ENCODE measurements at places on chromosomes 16 and 17. TPM values are rescaled to one million over a fixed set of nuclear protein-coding genes. Genes with fewer than 3 reads are reported as not detected.

DNA sequence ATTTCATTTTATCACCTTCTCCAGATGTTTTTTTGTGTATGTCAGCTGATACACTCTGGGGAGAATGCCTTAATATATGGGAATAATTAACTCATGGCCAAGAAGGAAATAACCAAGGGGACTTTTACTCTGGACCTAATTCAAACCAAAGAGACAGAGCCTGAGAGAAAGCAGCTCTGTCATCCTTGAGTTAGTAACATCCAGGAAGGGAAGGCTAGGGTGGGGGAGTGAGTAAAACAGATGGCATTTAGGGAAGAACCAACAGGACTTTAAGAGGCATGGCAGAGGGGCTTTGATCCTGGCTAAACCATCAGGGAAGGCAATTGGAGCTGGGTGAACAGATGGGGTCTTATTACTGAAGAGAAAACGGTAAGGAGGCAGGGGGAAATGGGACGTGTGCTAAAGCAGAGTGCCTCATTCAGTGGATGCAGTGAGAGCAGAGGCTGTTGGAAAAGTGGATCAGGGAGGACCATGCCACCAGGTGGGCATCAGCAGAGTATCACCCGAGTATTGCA lies 2.5 kb upstream of the SMPD3 start:
- H3K27me3 ChIP-seq, result no peaks in the 10 kb centered on the region
- DNase-seq, result no peak
- H3K36me3 ChIP-seq, result no peaks in the 10 kb centered on the region
- no peak overlapping the region for H3K27ac ChIP-seq

- no peak overlapping the region for H3K27ac ChIP-seq
- no peaks in the 10 kb centered on the region for H3K36me3 ChIP-seq
- H3K4me1 ChIP-seq, result peaks cover 4% of the 10 kb centered on the region
- H3K4me3 ChIP-seq, result no peak overlapping the region
- DNase-seq, result peak; percentile 22
Observed at GRCh38 chr17:48814504-48814903, 2.5 kb downstream of the TTLL6 start.

- DNase-seq, result peak; percentile 46
- peak overlapping the region; percentile 64 for H3K27ac ChIP-seq
- H3K4me1 ChIP-seq, result peaks cover 9% of the 10 kb centered on the region
- H3K36me3 ChIP-seq, result no peaks in the 10 kb centered on the region
- no peaks in the 10 kb centered on the region for H3K27me3 ChIP-seq
Observed at GRCh38 chr17:2259769-2260536, 43.6 kb downstream of the SMG6 start.

PCTP gene
- total RNA-seq, result 1.8 TPM

DNA sequence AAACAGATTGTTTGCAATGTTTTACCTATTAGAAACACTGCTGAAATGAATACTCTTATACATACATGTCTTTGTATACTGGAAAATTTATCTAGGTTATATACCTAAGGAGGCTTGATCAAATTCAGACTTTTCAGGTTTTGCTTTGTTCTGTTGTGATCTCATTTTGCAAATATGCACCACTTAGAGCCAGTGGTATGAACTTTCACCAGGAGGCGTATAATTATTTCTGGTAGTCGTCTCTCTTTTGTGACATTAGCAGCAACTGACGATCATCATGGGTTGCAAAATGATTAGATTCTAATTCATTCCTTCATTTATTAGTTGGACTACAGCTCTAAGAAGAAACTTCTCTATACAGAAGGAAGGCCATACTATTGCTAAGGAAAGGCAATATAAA lies 26.9 kb downstream of the AP1G1 start:
- no peaks in the 10 kb centered on the region for H3K27me3 ChIP-seq
- no peak overlapping the region for H3K4me3 ChIP-seq
- H3K27ac ChIP-seq, result no peak overlapping the region
- no peaks in the 10 kb centered on the region for H3K4me1 ChIP-seq

QRICH2 gene
- total RNA-seq, result 4.1 TPM

DNA sequence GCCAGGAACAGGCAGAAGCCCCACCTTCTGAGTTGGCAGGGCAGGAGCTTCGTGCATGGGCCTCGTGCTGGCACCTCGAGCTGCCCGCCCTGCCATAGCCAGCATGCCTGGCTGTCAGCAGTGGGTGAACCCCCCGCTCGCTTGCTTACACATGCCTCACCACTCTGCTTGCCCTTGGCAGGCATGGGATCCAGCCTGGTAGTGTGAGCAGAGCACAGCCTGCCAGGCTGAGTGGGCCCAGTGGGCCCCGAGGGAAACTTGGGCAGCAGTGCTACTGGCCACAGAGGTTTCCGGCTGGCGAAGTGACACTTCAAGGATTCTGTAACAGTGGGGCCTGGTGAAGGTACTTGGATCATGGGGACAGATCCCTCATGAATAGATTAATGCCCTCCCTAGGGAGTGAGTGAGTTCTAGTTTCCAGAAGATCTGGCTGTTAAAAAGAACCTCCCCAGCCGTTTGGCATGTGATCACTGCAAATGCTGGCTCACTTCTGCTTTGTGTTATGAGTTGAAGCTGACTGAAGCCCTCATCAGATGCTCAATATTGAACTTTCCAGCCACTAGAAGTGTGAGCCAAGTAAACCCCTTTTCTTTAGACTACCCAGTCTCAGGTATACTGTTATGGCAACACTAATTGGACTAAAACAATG lies 114.7 kb downstream of the BCAS3 start:
- H3K27me3 ChIP-seq, result no peaks in the 10 kb centered on the region
- H3K4me1 ChIP-seq, result no peaks in the 10 kb centered on the region
- no peak overlapping the region for H3K27ac ChIP-seq
- H3K36me3 ChIP-seq, result no peaks in the 10 kb centered on the region
- H3K4me3 ChIP-seq, result no peak overlapping the region

DNA sequence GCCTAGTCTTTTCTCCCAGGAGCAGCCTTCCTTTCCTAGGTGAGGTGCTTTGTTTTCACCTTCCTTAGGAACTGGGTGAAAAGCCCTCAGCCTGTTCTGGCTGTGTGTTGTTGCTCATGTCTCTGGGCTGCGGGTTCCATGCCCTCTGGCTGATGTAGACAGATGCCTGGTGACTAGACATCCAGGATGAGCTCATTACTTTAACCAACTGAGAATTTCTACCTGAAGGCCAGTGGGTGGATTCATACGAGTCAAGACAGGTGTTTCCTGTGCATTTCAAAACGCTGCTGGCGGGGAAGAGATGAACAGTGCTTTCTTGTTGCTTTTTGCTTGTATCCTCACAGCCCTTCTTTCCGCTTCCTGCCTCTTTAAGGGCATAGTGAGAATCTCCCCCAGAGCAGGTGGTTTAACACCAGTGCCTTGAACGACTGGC lies 22.3 kb downstream of the SAP30BP start:
- H3K4me1 ChIP-seq, result peaks cover 15% of the 10 kb centered on the region
- no peak overlapping the region for H3K27ac ChIP-seq
- no peak for DNase-seq
- H3K27me3 ChIP-seq, result no peaks in the 10 kb centered on the region

DNA sequence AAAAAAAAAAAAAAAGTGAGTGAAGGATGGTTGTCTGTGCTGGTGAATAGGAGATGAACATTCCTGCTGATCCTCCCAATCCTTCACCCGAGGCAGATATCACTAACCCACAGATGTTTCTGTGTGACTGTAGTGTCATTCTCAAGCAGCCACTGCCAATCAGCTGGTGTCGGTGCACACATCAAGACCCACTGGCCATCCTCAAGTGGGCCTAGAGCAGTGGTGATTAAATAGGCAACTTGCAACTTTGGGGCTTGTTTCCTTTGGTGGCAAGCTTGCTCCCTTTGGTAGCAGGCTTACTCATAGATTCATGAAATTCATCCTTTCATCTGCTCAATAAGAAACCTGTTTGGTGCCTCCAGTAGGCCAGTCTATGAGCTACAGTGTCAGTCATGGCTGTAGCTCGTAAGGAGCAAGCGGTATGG lies 51.1 kb upstream of the LGALS9 start:
- H3K27me3 ChIP-seq, result no peaks in the 10 kb centered on the region
- no peaks in the 10 kb centered on the region for H3K36me3 ChIP-seq
- H3K27ac ChIP-seq, result no peak overlapping the region
- no peak for DNase-seq
- H3K4me3 ChIP-seq, result no peak overlapping the region
- peaks cover 10% of the 10 kb centered on the region for H3K4me1 ChIP-seq

KRTAP1-1 gene
- not detected for total RNA-seq

Measured in uterus (tissue), 4 donors.